Fibroblast of the conjunctiva (primary cell): ENCODE measurements at places on chromosomes 5 and 9.

DNA sequence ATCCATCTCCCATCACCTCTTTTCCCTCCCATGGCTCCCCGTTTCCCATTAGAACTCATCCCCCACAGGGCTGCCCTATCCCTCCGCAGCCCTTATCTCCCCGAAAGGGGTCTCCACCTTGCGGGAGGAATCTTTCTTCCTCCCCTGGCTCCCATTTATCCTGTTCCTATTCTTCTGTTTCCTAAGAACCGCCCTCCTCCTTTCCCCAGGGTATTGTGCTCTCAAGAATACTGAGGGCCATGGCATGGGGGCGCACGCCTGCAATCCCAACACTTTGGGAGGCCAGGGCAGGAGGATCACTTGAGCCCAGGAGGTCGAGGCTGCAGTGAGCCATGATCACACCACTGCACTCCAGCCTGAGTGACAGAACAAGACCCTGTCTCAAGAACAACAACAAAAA is 665 bp downstream of the CD72 start:
- no peak for DNase-seq

GRCh38 chr5:10691826-10692785 is 68.9 kb downstream of the DAP start:
- no peak for DNase-seq

DNA sequence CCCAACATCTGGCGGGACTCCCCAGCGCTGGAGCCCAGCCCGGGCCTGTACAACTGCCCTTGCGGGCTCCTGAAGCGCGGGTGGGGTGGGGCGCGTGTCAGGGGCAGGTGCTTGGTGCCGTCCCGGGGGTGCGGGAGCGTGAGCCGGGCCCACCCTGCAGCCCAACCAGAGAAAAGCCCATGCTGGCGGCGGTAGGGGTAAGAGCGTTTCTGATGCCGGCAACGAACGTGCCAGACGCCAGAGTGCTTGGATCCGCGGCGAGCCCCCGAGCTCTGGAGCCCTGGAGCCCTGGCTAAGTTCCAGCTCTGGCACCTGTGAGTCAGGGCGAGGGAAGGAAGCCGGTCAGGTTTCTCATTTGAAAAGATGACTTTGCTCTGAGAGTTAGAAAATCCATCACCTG is 58.0 kb downstream of the ZNF510 start:
- no peak for DNase-seq

DNA sequence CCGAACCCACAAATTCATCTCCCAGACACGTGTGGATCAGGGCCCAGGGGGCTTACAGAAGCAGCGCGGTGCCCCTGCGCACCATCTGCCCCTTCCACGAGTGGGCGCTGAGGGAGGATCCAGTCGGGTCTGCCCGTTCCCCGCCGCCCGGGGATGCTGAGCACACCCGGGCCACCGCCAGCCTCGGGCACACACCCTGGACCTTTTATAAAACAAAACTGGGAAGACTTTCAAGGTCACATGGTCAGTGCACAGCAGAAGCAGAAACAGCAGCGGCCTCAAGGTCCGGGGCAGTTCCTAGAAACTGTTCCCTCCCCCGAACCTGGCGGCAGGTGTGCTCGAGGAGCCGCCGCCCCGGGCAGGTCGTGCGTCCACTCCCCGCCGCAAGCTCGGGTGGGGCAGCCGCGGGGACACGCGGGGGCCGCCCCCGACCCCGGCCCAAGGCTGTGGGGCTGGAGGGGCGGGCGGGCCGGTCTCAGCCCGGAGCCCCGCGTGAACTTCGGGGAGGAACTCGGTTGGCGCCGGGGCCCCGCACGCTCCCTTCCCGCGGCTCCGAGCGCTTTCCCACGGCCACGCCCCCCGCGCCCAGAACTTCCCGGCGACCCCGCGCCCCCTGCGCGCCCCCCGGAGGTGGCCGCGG is 633 bp upstream of the PPP1R26 start:
- no peak for DNase-seq

- no peak for DNase-seq
Observed at GRCh38 chr9:130328349-130328801, 62.8 kb downstream of the HMCN2 start.

DNA sequence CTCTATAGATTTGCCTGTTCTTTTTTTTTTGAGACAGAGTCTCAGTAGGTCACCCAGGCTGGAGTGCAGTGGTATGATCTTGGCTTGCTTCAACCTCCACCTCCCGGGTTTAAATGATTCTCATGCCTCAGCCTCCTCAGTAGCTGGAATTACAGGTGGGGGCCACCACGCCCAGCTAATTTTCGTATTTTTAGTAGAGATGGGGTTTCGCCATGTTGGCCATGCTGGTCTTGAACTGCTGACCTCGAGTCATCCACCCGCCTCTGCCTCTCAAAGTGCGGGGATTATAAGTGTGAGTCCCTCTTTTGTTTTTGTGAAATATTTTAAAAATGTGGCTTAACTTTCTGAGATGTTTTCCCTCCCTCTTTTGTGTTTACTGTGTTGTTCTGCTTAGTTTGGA is 29.2 kb downstream of the HSPA4 start:
- DNase-seq: no peak

DNA sequence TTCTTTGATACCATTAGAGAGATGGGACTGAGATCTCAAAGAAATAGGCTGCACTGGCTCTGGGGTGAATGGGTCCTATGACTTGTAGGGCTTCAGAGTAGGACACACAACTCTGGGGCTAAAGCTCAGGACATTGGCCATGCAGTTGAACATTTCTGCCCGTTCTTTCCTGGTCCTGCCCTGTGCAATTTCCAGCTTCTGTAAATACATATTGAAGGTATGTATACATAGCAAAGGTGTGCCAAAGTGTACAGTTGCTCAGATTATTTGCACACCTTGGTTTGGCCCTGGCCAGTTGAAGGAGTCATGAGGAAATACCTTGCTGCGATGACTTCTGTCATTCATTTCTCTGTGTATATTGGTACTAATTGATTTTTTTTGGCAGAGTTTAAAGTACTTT is 52.8 kb upstream of the TAF11L2 start:
- no peak for DNase-seq

DNA sequence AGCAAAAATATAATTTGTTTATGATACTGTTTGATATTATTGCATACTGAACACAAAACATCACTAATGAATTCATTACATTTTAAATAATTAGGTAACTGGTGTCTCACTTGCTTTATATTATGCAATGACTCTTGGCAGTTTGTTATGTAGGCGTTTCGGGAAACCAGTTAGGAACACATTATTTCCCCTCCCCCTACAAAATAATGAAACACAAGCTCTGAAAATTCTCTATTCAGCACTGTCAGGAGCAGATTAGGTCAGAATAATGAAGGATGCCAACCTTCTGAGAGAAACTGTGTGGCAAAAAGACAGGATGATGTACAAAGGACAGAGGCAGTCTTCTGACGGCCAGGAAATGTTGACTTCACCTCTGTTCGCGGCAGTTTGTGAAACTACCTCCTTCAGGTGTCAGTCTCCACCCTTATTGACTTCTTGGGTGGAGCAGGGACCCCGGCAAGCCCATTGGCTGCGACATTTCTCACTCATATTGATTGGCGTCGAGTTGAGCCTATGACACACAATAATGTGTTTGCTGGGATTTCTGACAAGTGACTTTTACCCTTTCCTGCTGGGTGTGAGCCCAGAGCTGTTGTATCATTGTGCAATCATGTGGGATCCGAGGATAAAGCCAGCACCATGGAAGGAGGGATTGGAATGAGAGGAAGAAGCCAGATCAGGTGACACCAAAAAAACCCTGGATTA is 33.9 kb downstream of the SH3PXD2B start:
- peak; percentile 87 for DNase-seq

- no peak for DNase-seq
Observed at GRCh38 chr5:146302406-146302805, 36.2 kb upstream of the POU4F3 start.

DNA sequence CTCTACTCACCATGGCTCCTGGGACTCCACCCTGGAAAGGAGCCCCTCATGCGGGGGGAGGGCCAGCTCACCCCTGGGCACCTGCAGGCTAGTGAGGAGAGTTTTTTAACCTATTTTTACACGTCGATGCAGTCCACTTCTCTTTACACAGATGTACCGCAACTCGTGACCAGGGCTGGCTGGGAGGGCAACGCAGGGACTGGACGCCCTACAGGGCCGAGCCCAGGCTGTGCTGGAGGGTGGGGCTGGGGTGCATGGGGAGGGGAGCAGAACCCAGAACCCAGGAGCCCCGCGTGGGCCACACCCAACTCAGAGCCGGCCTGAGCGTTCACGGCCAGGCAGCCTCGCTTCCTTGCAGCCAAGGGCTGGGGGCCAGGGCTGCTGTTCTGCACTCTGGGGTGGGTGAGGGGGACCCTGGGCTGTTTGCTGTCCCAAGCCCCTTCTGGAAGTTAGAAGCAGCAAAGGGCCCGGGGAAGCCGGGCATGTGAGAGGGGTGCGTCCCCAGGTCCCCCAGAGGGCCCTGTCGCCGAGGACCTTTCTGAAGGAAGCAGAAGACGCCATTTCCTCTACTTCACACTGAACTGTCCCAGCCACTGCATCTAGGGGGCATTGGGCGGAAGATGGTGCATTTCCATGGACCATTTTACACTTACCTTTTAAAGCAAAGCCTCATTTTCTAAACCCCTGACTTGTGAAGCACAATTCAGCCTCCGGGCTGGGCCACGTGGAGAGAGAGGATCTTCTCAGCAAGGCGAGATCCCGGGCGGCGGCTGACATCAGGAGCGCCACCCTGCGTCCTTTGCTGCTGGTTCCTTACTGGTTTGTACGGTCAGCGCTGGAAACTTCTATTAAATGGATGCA is 90.5 kb downstream of the KCNT1 start:
- DNase-seq: no peak

DNA sequence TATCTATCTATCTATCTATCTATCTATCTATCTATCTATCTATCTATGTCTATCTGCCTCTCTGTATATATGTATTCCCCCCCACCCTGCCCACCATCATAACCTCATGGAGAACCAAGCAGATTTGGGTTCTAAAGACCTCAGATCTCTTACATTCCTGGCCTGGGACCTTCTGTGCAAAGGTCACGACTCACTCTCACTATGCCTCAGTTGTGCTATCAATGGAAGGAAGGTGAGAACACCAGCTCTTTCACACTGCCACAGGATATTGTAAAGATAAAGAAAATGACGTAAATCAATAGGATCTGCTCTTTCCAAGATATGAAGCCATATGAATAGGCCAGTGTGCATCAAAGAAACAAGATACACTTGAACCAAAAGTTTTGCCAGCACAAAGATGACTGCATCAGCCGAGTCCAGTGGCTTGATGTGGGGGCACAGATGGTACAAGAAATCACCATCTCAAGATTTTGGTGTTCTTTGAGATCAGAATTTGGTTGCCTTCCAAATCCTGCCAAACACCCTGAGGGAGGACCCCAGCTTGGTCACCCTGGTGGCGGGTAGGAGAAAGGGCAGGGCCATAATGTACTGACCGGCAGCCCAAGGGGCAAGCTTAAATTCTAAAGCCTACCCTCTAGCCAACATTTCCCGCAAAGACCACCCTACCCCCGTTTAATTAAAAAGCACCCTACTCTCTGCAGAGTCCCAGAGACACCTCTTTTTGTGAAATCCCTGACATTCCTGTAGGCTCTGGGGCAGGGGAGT is 8.4 kb upstream of the FGF1 start:
- no peak for DNase-seq

GRCh38 chr5:133397348-133397747 is 215.0 kb downstream of the FSTL4 start:
- no peak for DNase-seq

DNA sequence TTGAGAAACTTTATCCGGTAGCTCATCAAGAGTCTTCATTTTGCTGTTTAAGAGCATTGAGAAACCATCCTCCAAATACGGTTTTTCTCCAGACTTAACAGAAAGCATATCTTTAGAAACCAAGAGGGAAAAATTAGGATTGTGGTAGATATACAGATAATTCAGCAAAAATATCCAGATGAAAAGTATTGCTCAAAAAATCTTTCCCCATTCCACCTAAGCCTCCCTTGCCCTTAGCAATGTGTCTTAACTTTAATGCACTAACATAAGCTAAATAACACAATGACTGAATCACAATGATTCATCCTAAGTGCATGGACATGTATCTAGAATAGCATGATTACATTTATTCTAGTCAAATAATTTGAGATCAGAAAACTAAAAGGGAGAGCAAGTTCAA is 130.3 kb upstream of the TARS1 start:
- peak; percentile 63 for DNase-seq

DNA sequence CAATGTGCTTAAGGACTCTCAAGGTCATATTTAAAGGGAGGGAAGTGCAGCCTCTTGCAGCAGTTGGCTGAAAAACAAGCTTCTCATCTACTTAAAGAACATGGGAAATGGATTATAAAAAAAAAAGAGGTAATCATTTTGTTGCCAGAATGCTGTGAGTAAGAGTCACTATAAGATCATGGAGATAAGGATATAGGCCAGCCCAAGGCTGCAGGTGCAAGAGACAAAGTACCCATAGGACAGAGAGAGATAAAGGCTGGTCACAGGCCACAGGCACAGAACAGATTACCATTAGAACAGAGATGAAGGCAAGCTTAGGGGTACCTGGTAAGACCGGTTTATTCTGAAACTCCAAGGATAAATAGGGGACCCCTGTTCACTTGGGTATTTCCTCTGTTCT is 70.5 kb downstream of the CDKN2A start:
- DNase-seq: no peak

GRCh38 chr5:126780165-126780827 is 3.4 kb downstream of the LMNB1 start:
- peak; percentile 67 for DNase-seq

DNA sequence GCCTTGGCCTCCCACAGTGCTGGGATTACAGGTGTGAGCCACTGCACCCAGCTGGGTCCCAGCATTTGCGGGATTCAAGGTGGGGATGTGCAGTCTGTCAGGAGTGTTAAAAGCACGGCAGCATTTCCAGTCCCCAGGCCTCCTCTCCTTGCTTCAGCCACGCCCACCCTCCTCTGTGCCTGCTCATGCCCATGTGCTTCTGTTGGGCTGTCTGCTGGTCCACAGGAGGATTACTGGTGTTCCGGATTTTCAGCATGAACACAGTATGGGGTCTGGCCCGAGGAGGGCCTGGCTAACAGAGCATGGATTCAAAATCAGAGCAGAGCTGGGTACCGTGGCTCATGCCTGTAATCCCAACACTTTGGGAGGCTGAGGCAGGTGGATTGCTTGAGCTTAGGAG is 5.5 kb downstream of the ARRDC1 start:
- no peak for DNase-seq

DNA sequence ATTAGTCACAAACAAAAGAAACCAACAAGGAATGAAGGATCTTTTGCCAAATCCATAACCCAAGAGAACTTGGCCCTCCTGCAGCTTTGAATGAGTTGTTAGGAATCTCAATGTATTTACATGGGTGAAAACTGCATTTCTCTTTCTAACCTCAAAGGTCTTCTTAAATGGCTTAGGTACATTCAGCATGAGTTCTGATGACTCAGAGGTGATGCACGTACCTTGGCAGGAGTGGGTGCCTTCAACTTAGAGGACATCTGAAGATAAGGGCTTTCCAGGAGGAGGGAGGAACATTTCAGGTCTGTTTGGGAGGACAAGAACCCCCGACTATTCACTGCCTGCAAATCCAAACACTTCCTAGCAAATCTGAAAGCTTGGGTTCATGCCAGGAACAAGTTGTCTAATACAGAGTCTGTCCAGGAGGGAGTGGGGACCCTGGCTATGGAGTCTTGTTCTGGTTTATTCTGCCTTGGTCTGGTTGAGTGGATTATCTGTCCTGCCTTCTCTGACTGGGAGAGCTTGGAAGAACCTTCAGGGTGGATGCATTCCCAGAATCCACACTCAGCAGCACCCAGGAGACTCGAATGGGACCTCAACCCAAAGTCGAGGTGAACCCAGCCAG is 65.7 kb downstream of the IRX2 start:
- no peak for DNase-seq
